ENCODE measurements at places on chromosomes 5 and 9.

DNA sequence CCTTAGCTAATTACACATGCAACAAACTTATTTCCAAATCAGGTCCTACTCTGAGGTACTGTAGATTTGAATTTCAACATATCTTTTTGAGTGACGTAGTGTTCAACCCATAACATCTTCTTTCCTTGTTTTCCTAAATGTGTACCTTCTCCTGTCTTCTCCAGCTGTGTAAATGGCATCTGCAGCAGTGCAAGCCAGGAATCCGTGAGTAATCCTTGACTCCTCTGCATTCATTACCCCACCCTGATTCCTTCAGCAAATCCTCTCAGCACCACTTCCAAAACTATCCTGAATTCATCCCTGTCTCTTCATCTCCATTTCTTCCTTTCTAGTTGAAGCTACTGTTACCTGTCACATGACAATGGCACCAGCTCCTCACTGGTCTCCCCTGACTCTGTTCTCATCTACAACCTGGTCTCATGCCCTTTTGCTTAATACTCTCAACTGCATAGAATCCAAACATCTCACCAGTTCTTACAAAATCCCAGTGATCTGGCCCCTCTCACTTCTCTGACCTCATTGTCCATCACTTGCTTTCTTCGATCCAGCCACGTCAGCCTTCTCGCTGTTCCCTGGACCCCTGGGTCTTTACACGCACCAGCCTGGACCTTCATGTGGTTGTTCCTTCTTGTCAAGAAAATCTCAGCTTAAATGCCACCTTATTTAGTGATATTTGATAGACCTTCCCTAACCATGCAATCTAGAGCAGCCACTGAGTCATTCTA, 14.6 kb upstream of the TRAF1 start:
- DNase-seq: no peak

- DNase-seq: no peak
These were observed 88.4 kb upstream of the BOD1 start for GRCh38 chr5:173704615-173705511.

DNA sequence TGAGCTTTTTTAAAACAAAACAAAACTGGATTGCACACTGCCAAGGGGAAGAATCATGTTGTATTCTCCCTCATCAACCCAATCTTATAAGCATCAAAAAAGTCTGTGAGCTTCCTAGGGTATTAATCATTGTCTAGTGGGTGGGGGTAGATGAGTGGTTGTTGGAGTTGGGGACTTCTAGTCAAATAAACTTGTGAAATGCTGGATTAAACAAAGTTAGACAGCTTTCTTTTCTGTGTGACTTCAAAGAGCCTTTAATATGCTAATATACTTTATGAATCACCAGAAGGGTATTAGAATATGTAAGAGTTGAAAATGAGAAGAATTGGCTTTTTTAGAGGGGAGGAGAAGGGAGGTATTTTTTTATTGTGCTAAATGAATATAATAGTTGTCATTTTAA, 87.7 kb downstream of the GALNT10 start:
- DNase-seq: peak; percentile 69

DNA sequence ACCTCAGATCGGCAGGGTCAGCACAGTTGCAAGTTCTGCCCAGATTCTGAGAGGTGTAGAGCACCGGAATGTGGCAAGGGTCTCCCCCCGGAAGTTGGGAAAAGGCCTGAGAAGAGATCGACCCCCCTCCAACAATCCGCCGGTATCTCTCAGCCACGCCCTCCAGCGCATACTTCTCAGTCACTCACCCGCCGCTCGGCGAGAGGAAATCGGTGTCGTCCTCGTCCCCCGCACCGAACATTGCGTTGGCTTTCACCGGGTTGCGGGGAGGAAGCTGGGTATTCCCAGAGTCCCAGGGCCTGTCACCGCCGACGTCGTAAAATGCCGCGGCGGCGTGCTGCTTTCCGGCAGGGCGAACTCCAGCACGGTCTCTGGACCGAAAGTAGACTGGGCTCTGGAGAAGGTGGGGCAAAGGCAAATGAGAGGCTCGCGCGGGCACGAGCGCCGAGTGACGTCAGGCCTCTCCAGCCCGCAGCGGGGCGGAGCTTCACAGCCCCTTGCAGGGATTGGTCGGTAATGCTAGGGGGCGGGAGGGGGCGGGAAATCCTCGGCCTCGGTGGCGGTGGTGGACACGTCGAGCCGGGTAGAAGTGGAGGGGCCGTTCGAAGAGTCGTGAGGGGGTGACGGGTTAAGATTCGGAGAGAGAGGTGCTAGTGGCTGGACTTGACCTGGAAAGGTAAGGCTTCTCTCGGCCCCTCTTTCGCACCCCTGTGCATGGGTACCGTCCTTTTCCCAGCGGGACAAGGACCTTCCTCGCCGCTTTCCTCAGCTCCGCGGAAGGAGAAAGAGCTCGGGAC, at the start of the genes FKBP15 and SLC31A1:
Gene FKBP15, minus strand, starts transcription at position 275 of the 797 bp plus-strand sequence. Its CDS starts 34 bp downstream, at position 241.
Gene SLC31A1, plus strand, starts transcription at position 542 of the 797 bp plus-strand sequence. CDS start 34,605 bp downstream, outside the sequence.
- peak; percentile 99 for DNase-seq

- no peak for DNase-seq
These were observed 186.0 kb downstream of the NXNL2 start for GRCh38 chr9:88721025-88721424.

- DNase-seq: no peak
These were observed 74.3 kb downstream of the BOD1 start for GRCh38 chr5:173542159-173542558.

- DNase-seq: peak; percentile 2
These were observed 120.0 kb upstream of the ACOT12 start for GRCh38 chr5:81513982-81514381.

GRCh38 chr5:168464641-168465040, 21.6 kb upstream of the RARS1 start:
- DNase-seq: no peak

DNA sequence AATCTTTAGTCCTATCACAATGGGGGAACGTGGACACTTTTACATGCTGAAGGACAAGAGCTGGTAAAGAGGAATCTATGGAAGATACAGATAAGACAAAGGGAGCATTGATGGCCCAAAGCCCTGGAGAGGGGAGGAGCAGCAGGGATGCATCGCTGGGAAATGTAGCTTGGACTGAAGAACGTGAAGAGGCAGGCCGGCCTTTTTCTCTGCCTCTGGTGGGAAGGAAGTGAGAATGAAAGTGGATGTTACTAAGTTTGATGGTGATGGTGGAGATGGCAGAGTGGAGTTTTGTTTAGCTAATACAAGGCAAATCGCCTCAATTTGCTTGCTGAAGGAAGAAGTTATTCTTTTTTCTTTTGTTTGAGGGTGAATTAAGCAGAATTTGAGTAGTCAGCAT, 124.6 kb upstream of the TAF11L2 start:
- no peak for DNase-seq

DNA sequence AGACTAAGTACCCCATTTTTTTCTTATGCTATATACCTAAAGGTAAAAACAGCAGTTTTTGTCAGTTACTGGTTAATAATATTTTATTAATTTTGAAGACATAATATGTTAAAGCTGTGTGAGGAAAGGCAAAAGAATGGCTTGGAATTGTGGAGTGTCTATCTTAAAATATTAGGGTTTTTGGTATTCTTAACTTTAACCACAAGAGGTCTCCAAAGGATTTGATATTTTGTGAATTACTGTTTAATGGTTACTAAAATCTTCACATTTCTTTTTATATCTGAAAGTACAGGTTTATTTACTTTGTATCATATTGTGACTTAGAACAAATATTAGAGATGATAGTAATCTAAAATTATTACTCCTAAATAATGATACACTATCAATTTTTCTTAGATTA, 32.0 kb upstream of the DHFR start:
- DNase-seq: peak; percentile 25

- no peak for DNase-seq
These were observed 30.1 kb downstream of the NDUFS6 start for GRCh38 chr5:1831257-1831656.

DNA sequence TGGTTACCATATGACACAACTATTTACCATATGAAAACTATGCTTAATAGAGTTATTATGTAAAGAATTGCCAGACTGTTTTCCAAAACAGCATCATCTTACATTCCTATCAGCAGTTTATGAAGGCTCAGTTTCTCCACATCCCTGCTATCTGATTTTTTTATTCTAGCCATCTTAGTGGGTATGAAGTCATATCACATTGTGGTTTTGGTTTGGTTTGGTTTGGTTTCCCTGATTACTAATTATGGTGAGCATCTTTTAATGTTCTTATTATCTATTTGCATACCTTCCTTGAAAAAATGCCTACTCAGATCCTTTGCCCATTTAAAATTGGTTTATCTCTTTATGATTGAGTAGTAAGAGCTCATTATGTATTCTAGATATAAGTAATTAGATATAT, 199.4 kb upstream of the NFIL3 start:
- peak; percentile 11 for DNase-seq

DNA sequence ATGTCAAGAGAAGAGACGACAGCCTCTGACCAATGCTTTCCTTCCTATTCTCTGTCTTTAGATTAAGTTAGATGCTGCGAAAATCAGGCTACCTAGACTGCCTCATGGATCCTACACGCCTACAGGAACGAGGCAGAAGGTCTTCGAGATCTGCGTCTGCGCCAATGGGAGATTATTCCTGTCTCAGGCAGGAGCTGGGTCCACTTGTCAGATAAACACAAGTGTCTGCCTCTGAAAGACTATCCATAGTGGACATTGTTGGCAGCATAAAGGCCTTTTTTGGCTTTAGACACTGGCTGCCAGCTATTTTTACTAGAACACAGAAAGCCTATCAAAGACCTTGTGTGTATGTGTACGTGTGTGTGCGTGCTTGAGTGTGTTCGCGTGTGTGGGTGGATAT, 90.9 kb upstream of the PPP1R2B start:
- DNase-seq: no peak

- DNase-seq: no peak
These were observed 1091.6 kb downstream of the PTPRD start for GRCh38 chr9:9521033-9521779.

GRCh38 chr9:126916909-126917308, 2.3 kb downstream of the RALGPS1 start:
- DNase-seq: no peak

GRCh38 chr9:100309992-100310391, 42.8 kb downstream of the TEX10 start:
- DNase-seq: peak; percentile 32

- no peak for DNase-seq
These were observed 7.9 kb upstream of the MED27 start for GRCh38 chr9:132087438-132088030.

DNA sequence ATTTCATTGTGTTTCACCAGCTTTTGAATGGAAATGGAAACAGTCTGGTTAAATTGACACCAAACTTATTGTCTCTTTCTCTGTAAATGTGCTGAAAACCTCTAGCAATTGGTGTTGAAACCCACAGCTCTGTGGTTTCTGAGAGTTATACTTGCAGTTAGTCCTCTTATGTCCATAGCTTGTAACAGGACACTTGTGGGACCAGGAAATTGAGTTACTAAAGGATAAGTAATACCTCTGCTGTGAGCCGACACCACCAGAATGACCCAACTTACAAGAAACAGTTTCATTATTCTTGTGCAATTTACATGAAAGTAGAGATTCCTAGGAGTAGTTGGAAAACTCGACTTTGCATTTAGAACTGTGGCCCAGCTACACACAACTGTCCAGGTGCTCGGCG, 191.5 kb downstream of the CFAP90 start:
- DNase-seq: no peak

- DNase-seq: no peak
These were observed 764.2 kb downstream of the IRX1 start for GRCh38 chr5:4359847-4360246.

DNA sequence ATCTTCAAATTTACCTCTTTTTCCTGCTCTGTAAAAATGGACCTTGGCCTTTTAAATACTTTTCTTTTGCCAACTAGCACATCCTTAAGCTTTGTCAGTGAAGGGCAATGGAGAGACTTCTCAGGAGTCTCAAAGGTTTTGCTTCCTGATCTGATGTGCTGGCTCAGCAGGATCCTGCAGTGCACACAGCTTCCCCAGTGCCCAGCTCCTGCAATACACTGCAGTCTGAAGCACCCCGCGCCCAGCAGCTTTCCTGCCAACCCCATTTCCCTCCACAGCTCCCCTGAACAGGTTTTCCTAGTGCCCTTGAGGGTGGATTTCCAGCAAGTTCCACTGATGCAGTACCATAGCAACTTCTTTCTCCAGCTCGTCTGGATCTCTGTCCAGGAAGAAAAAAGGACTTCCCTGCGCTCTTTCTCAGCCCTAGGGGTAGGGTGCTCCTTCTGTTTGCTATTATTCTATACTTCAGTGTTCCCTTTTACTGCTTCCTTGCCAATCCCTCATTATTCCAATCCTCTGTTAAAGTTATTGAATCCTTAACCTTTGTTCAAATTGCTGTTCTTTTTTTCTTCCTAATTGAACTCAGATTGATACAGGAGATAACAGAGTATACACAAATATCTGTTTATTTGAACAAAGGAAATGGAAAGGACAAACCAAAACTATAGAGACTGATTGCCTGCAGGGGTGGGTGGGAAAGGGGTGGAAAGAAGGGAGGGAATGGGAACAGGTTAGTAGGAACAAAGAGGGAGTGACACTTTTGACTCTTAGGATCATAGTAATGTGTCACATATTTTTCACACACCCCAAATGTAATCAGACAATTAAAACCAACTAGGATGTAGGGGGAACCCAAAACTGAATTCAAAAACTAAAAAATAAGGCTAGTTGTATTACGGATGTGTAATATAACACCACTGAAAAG, 8.5 kb downstream of the SNAPC3 start:
- DNase-seq: no peak

DNA sequence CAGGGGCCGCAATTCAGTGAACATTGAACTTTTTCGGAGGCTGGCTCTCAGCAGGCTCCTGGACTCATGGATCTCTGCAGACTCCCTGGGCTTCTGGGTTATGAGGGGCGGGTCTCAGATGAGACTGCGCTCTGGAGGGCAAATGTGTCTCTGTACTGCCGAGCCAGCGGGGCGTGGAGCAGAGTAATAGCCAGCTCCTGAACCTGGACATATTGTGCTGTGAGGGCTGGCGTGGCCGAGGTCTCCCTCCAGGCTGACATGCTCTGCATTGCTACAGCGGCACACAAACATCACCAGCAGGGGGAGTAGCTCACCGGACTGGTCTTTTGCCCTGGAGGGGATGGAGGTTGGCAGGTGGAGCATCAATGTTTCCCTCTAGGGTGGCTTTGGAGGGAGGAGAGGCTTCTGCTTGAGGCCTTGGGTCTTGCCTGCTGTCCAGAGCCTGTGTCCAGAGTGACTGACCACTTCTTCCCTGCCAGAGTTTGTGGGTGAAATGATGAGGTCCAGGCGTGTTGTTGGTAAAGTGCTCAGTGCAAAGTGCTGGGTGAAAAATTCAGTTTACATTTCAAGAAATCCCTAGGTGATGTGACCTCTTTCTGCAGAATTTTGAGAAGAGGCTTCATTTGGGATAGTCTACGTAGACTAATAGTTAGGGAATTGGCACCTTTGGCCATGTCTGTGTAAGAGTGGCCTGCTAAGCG, 10.9 kb upstream of the GADD45G start:
- DNase-seq: peak; percentile 36

DNA sequence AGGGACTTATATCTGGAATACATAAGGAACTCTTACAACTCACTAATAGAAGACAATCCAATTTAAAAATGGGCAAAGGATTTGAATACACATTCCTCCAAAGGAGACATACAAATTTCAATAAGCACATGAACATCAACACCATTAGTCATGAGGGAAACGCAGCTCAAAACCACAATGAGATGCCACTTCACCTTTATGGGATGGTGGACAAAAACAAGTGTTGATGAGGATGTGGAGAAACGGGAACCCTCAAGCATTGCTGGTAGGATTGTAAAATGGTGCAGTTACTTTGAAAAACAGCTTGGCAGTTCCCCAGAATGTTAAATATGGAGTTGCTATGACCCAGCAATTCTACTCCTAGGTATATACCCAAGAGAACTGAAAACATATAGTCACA, 72.7 kb upstream of the IER5L start:
- DNase-seq: peak; percentile 74

GRCh38 chr5:31581498-31582099, 49.5 kb downstream of the C5orf22 start:
- DNase-seq: peak; percentile 49
